ENCODE measurements at places on chromosomes 7 and 10.

GRCh38 chr7:31735991-31736982, 49.3 kb downstream of the PPP1R17 start:
- DNase-seq = peak; percentile 2

- peak; percentile 75 for DNase-seq
Measured at GRCh38 chr10:78925800-78926319, 142.9 kb upstream of the ZMIZ1 start.

- no peak for DNase-seq
Measured at GRCh38 chr10:17743437-17743836, 8.6 kb upstream of the TMEM236 start.

- DNase-seq = no peak
Measured at GRCh38 chr7:80207501-80207900, 72.9 kb downstream of the GNAI1 start.

DNA sequence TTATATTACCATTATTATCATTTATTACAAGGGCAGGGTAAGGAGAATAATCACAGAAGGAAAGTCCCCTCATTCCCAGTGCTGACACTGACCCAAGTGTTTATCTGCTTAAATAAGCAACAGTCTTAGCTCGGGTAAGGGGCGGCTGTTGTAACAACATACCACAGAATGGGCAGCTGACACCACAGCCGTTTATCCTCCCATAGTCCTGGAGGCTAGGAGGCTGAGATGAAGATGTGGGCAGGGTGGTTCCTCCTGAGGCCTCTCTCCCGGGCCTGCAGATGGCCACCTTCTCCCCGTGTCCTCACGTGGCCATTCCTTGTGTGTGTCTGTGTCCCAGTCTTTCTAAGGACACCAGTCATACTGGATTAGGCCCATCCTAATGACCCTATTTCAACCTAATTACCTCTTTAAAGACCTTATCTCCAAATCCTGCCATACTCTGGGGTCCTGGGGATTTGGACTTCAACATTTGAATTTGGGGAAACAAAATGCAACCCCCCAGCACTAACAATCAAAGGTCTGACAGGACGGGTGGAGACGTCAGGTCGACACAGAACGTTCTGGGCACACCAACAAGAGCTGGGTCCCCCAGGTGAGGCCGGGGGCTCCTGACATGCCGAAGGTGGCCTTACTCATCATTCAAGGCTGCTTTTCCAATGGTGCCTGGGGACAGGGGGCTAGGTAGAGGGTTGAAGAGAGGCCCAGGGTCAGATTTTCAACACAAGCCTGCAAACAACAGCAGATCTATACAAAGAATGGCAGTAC, 93.5 kb downstream of the TNS3 start:
- DNase-seq = no peak

DNA sequence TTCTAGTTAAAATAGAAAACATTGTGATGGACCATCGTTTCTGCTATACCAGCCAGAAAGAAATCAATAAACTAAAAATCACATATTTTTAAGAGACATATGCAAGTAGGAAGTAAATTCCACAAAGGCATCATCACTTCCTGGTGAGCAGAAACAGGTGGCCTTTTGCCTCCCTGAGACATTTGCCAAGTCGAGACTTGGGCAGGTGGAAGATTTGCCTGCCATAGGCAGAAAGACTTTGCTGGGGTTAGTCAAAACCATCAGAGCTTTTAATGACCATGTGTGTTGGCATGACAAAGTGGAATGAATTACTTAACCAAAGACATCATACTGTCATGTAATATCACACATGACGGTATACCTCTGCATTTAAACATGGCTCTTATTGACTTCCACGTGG, 66.0 kb upstream of the FGL2 start:
- DNase-seq = no peak

DNA sequence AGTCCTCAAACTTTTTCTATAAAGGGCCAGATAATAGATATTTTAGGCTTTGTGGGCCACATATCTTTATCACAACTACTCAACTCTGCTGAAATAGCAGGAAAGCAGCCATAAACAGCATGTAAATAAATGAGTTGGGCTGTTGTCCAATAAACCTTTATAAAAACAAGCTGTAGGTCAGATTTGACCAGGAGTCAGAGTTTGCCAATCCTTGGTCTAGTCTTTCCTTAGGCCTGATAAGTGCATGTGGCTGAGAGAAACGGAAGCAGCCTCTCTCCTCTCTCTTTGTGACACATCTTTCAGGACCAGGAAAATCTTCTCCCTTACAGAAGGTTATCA, 724.5 kb downstream of the GRID1 start:
- no peak for DNase-seq

GRCh38 chr10:95476469-95477174, 84.5 kb downstream of the SORBS1 start:
- no peak for DNase-seq

GRCh38 chr10:99779335-99779734, 3.1 kb upstream of the ABCC2 start:
- DNase-seq = no peak

GRCh38 chr10:30420766-30421165, 13.2 kb upstream of the MAP3K8 start:
- no peak for DNase-seq

- DNase-seq = no peak
Measured at GRCh38 chr7:157526913-157527634, 190.3 kb downstream of the DNAJB6 start.

DNA sequence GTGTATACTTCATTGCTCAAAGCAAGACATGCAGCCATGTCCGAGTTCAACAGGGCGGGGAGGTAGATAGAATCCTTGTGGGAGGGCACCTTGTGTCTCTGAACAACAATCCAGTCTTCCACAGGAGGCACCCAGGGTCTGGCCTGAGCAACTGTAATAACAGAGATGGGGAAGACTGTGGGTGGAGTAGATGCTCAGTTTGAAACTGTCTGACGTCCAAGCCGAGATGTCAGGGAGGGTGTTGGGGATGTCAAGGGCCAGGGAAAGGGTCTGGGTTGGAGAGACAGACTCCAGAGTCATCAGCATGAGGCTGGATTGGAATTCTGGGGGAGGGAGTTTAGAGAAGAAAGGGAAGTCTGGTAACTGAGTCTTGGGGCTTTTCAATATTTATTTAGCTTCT, 88.0 kb downstream of the FANK1 start:
- DNase-seq = no peak

DNA sequence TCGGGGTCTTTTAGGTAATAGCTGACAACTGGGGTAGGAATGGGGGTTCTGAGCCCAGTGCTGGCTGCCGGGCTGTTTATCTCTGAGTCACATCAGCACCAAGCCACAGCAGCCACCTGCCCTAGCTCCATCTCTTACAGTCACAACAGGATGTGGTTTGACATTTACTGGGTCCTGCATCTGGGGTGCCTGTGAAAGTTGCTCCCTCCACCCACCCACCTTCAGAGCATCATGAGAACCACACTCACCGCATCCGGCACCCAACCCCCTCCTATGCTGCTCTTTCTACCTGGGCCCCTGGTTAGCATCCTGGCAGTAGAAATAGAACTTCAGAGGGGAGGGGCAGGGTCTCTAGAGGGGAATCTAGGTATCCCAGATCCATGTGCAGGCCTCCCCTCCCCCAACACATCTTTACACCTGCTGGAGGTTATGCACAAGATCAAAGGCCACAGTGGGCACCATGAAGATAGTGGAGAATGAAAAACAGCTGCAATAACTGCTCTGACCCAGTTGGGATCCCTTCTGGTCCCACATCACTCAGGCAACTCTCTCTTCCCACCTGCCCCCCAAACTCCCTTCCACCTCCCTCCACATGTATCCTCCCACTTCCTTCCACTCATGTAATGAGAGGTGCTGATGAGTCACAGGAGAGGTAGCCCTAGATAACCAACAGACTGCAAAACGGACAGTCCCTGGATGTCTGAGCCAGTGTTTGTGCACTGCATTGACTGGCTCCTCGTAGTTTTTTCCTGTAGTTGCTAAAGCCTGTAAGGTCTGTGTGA, 38.2 kb downstream of the PRSS2 start:
- no peak for DNase-seq

GRCh38 chr7:100726996-100727761, 6.2 kb upstream of the ZAN start:
- DNase-seq = peak; percentile 64

- no peak for DNase-seq
Measured at GRCh38 chr10:104337521-104337984, 712 bp downstream of the ITPRIP start.

GRCh38 chr7:1640376-1641172, 29.5 kb upstream of the ELFN1 start:
- no peak for DNase-seq

DNA sequence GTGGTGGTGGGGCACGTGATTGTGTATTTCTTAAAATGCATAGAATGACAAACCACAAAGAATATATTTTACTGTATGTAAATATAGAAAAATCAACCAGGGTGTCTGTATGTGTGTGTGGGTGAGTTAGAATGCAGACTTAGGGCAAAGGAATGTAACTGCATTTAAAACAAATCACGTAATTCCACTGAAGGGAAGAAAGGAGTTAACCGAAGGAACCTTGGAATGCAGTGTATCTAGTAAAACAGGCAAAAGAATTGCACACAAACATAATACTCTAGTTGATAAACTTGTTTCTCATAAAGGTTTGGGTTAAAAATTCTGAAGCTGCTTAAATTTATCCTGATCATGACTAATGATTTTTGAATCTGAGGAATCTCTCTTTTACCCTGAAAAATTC, 134.9 kb downstream of the ADRA2A start:
- DNase-seq = no peak

- DNase-seq = no peak
Measured at GRCh38 chr10:14032406-14032998, 298.2 kb downstream of the FRMD4A start.

- no peak for DNase-seq
Measured at GRCh38 chr10:75860009-75860408, 428.6 kb downstream of the LRMDA start.

GRCh38 chr10:84205049-84205852, 10.9 kb downstream of the CDHR1 start:
- no peak for DNase-seq

DNA sequence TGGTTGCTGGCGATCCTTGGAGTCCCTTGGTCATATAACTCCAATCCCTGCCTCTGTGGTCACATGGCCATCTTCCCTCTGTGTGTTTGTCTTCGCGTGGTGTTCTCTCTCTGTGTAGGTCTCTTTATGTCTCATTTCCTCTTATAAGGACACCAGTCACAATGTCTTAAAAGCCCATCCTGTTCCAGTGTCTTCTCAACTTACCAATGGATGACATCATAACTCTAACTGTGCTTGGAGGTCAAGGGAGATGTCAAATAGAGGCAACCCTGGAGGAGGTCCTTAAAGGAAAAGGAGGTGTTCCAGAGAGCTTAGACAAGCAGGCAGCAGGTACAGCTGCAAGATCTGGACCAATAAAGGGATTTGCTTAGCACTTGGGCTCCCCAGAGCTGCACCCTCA, 143.0 kb downstream of the BUB3 start:
- no peak for DNase-seq

GRCh38 chr7:106905734-106906133, 40.7 kb downstream of the PIK3CG start:
- DNase-seq = no peak

GRCh38 chr7:158034571-158034970, 553.1 kb downstream of the PTPRN2 start:
- DNase-seq = no peak

DNA sequence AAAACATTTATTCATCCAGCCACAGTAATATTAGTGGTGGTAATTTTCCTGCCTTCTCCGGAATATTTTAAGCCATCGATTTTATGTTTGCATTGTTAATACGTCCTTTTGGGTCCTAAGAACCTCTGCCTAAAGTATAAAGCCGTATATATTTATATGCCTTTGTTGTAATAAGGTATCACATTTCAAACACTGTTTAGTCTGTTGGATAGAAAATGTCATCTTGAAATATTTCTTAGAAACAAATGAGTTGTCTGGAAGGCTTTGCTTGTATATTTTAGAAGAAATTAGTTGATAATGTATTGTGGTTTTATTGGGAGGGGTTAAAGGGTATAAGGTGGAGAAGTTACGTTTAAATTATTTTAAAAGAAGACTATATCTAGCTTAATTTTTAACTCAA, 11.1 kb downstream of the PRPF18 start:
- DNase-seq = no peak

- DNase-seq = no peak
Measured at GRCh38 chr10:11533328-11533781, 78.1 kb downstream of the USP6NL start.

DNA sequence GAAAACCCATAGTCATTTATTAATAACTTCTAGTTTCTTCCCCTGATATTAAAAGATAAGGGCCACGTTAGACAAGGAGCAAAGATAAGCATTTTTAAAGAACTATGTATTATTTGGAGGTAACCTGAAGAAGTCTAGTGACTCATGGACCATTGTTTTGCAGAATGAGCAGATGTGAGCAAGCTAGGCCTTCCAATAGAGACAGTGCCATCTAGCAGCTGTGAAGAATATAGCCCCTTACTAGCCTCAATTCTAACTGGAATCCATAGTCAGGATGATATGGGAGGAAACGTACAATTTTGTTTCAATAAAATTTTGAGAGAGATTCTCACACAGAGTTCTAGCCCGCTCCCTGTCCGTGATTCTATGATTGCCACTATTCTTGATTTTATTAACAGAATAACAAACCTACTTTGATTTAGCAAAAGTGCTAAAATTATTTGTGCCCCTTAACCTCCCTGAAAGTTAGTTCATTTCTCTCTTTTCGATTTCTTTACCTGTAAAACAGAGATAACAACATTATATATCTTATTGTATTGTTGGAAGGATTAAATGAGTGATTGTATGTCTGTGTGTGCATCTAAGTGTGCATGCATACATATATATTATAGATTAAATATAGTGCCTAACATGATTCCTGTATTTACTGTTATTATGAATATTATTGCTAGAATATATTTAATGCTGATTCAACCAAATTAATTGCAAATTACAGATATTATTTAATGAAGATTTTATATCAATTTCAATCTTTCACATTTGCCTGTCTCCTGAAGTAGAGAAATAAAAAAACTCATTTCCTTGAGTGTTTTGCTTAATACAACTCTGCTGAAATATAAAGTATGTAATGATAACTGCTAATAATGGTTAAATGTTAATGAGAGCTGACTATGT, 22.7 kb downstream of the FAM237B start:
- peak; percentile 31 for DNase-seq

GRCh38 chr7:5492020-5492635, 68.5 kb upstream of the TNRC18 start:
- DNase-seq = no peak

GRCh38 chr10:96415891-96416554, 57.2 kb upstream of the OPALIN start:
- DNase-seq = no peak
